ENCODE measurements at places on chromosomes 6 and 20. TPM values are rescaled to one million over a fixed set of nuclear protein-coding genes. Genes with fewer than 3 reads are reported as not detected.
A peak's percentile ranks its signal among the peaks of the same experiment; 100 is the strongest.

DNA sequence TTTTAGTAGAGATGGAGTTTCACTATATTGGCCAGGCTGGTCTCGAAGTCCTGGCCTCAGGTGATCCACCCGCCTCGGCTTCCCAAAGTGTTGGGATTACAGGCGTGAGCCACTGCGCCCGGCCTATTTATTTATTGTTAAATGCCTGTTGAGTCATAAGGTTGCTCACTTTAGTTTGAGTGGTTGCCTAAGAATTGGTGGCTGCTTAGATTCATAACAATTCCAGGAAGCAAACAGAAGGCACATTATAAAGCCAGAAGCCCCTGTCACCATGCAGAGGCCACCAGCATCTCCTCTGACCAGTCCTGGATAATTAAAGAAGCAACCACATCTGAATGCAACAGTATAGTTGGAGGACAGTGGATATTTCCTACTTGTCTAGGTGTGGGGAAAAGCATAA, 24.0 kb upstream of the ARMH2 start:
- no peak for DNase-seq

ZGPAT gene
- polyA plus RNA-seq: 15.5 TPM

DNA sequence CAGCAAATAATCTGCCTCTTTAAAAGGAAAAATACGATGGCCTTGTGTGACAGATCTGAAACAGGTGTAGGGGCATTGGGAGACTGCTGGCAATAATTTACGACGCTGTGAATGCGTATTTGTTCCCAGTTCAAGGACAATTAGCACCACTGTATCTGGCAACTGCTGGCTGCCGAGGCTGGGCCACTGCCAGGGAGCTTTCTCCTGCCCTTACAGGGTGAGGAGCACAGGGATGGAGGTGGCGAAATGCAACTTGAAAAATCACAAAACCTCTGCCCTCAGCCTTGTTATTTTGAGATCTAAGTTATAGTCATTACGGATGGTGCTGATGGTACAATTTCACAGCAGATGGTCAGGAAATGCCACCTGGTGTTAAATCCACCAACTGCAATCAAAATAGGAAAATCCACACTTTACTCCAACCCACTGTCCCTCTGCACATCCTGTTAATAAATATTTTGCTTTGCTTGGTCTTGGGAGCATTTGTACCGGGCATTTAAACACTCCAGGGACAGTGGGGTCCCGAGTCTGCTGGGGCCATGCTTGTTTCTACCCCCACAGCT, 6.4 kb downstream of the MYLK4 start:
- DNase-seq: no peak

- no peak for DNase-seq
These were observed 44.6 kb downstream of the PEX7 start for GRCh38 chr6:136866872-136867416.

FOXF2 gene
- polyA plus RNA-seq: 69.7 TPM

NTSR1 gene
- polyA plus RNA-seq: 0.11 TPM

DNA sequence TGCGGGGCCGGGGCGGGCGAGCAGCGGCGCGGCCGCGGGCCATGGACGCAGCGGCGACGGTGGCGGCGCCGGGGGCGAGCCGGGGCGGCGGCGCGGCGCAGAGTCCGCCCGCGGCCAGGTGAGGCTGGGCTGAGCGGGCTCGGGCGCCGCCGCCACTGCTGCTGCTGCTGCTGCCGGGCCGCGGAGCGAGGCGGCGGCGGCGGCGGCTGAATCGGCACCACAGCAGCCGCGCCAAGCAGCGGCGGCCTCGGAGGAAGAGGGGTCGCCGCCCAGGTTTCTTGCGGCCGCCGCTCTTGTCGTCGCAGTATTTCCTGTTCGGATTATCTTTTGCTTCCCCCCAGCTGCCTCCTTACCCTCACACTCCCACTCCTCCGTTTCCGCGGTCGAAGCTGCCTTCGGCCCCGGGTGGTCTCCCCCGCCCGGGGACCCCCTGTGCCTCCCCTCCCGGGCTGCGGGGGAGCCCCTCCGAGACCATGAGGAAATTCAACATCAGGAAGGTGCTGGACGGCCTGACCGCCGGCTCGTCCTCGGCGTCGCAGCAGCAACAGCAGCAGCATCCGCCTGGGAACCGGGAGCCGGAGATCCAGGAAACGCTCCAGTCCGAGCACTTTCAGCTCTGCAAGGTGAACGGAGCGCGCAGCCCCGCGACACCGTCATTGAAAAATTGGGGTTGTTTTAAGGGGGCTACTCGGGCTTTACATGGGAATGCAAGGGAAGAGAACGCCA, at the start of gene STXBP5:
Gene STXBP5, plus strand, starts transcription at position 358 of the 726 bp plus-strand sequence. Its CDS starts 116 bp downstream, at position 474.
- peak; percentile 38 for DNase-seq

GRCh38 chr6:166952567-166953486, 3.5 kb downstream of the RNASET2 start:
- no peak for DNase-seq

DNA sequence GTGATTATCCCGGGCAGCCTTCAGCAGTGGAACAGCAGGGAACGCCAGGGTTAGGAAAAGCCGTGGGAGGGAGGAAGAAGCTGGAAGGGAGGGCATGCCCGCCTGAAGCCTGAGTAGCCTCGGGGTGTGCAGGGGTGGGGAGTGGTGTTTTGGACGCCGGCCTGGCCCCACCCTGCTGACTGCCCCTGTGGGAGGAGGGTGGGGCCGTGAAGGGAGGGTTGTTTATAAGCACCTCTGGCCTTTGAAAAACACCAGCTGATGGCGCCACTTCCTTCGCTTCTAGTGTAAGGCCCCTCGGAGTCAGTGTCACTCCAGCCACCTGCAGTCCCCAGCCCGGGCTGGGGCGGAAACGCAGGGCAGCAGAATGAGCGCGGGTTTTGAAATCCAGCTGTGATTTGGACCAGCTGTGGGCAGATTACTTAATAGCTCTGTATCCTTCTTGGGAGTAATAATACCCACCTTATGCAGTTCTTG, 52.8 kb upstream of the BMP6 start:
- no peak for DNase-seq

DDO gene
- polyA plus RNA-seq: 1.6 TPM

MOG gene
- not detected for polyA plus RNA-seq

DNA sequence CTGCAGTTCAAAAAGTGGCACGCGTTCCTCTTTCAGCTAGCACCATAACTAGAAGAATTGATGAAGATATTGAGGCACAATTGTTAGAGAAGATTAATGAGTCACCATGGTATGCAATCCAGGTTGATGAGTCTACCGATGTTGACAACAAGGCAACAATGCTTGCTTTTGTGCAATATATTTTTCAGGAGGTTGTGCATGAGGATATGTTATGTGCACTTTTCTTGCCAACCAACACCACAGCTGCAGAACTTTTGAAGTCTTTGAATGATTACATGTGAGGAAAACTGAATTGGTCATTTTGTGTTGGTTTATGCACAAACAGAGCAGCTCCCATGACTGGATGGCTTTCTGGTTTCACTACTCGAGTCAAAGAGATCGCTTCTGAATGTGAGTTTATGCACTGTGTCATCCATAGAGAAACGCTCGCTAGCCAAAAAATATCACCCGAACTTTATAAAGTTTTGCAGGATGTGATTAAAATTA, 129.3 kb upstream of the SLC24A3 start:
- no peak for DNase-seq

HTR1E gene
- polyA plus RNA-seq: 0.60 TPM

DNA sequence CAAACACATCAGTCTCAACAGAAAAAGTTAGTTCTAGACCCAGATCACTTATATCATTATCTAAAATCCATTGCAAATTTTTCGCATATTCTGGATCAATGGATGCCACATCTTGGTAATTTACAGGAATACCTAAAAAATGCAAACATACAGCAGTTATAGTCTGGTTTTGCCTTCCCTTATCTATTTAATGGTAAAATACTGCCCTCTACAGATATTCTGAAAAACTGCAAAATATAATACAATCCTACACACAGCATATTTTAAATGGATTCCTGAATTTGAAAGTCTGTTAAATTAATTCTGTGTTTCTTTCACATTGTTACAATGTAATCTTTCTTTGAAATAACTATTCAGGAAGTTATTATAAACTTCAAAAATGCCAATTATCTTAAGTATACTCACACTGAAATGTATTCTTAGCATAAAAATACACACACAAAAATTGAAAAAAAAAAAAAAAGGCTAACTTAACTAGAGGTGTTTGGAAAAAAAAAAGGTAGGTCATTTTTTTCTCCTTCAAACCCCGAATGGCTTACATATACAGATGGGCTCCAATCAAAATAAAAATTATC, 88.4 kb downstream of the HACE1 start:
- DNase-seq: no peak

- no peak for DNase-seq
These were observed 96.8 kb upstream of the ATXN1 start for GRCh38 chr6:16857969-16858592.

GRCh38 chr20:1856424-1856823, 38.8 kb upstream of the SIRPA start:
- no peak for DNase-seq

HLA-DQB2 gene
- 0.50 TPM for polyA plus RNA-seq

PERP gene
- polyA plus RNA-seq: 25.3 TPM

DNA sequence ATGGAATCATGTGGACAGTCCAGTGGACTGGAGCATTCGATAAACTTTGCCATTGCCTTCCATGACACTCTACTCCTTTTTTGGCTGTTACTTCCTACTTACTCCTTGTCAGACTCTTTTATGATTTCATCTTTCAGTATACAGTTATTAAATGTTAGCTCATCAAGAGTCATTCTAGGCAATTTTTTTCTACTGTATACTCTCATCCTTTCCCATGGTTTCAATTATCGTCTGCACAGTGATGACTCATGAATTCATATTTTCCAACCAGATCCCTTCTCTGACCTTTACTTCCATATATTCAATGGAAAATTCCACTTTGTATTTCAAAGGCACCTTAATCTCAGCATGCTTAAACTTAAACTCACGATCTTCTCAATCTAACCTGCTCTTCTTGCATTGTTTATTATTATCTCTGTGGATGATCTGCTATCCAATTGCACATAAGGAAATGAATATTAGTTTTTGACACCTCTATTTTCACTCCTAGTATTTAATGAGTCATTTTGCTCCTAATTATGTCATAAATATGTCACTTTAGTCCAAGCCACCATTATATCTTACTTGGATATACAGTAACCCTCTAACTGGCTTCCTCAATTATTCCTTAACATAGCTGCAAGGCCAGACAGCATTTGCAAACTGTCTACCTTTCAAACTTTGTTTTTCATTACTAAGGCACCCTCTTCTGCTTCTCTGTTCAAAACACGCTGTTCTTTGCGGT, 427.5 kb downstream of the PHF3 start:
- DNase-seq: no peak

TTBK1 gene
- polyA plus RNA-seq: 0.90 TPM

DNA sequence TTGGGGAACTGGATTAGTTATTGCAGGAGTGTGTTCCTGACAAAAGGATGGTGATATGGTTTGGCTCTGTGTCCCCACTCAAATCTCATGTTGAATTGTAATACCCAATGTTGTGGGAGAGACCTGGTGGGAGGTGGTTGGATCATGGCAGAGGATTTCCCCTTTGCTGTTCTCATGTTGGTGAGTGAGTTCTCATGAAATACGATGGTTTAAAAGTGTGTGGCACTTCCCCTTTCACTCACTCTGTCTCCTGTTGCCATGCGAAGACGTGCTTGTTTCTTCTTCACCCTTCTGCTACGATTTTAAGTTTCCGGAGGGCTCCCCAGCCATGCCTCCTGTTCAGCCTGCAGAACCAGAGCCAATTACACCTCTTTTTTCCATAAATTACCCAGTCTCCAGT, 16.2 kb upstream of the TREM1 start:
- no peak for DNase-seq

GRCh38 chr20:35129647-35130069, 17.5 kb downstream of the EDEM2 start:
- DNase-seq: no peak

GRCh38 chr20:4454111-4454510, 267.6 kb upstream of the PRND start:
- no peak for DNase-seq

KCNK5 gene
- polyA plus RNA-seq: 26.2 TPM

ASIP gene
- 0.33 TPM for polyA plus RNA-seq

GRCh38 chr20:461254-462198, 807 bp downstream of the TBC1D20 start:
- DNase-seq: no peak

- peak; percentile 80 for DNase-seq
These were observed 49.8 kb downstream of the PPARD start for GRCh38 chr6:35392111-35392702.

GRCh38 chr20:50813801-50814200, 18.9 kb downstream of the BCAS4 start:
- DNase-seq: no peak

- DNase-seq: no peak
These were observed 22.3 kb downstream of the NRN1 start for GRCh38 chr6:5984150-5985089.

DNA sequence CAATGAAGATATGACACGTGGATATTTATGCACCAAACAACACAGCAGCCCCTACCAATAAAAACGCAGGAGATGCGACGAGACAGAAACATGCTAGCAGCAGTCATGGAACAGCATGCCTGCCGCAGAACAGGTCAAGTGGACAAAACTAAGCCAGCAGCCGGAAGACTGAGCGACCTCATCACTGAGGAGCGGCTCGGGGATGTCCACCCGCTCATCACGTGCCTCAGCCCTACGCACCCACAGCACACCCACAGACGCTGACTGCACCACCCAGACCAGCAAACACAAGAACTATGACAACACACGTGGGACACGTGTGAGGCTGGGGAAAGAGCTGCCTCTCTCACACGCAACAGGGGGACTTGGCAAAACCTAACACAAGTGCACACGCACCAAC, 81.7 kb downstream of the TAF4 start:
- DNase-seq: no peak

MAS1 gene
- polyA plus RNA-seq: 0.06 TPM

DNA sequence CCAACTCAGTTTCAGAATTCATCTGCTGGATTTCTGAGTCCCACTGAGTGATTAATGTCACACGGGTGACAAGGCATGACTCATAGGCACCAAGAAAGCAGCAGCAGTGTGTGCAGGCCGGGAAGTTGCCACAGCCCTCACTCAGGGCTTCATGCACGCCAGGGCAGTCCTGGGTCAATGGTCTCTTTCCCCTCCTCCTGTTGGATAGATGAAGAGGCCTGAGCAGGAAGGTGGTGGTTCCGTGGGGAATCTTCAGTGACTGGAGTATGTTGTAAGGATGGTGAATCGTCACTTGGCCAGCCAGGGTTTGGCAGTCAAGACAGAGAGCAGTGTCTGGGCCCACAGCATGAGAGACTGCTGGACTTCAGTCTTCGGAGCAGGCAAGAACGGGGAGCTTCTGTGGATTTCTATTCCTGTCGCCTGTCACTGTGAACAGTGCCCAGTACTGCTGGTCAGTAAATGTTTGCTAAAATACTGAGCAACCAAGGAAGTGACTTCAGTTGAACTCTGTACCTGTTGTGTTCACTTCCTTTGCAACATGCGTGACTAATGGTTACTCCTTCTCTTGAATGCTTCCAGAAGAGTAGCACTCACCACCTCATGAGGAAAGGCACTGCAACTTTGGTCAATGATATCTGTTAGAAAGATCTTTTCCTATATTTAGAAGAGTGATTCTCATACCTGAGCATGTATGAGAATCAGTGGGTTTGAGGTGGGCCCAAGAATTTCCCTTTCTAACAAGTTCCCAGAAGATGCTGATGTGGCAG, 62.0 kb upstream of the CD93 start:
- DNase-seq: no peak

Measured in left lung (tissue), 14 donors.